ENCODE measurements at places on chromosomes 12 and 14. TPM values are rescaled to one million over a fixed set of nuclear protein-coding genes. Genes with fewer than 3 reads are reported as not detected.
A peak's percentile ranks its signal among the peaks of the same experiment; 100 is the strongest.

DNA sequence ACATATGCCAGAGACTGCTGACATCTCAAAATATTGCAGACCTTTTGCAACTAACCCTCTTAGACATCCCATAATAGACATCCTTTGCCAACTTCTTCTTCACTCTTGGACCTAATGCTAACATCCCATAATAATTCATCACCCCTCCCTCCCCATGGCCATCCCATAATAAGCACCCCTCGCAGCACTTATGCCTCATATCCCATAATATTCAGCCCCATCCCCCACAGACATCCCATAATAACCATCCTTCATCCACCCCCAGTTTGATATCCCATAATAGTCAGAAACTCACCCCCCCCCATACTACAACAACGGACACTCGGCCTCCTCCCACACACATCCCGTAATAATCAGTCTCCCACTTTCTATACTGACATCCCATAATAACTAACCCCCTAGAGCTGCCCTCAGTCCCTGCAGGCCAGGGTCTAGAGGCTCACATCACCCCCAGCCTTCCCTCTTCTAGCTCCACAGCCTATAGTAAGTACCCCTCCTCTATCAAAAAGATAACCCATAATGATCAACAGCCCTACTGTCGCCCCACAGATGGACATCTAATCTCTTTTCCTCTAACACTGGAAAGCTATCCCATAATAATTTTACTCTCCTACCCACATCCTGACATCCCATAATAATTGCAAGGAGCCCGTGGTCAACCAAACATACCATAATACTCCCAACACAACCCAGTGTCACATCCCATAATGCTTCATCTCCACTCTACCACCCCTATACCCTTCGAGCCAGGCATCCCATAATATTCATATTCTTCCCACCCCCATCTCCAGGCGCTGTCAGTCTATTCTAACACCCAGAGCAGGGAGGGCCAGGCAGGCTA lies 792 bp upstream of the CHD4 start:
- H3K36me3 ChIP-seq: no peaks in the 10 kb centered on the region
- H3K4me3 ChIP-seq: peak overlapping the region; percentile 30
- no peaks in the 10 kb centered on the region for H3K27me3 ChIP-seq
- H3K27ac ChIP-seq: peak overlapping the region; percentile 45
- DNase-seq: peak; percentile 78

GRCh38 chr14:60114881-60115280 lies 23.2 kb downstream of the PCNX4 start:
- no peaks in the 10 kb centered on the region for H3K27me3 ChIP-seq
- H3K4me1 ChIP-seq: no peaks in the 10 kb centered on the region
- H3K27ac ChIP-seq: no peak overlapping the region
- peaks cover 53% of the 10 kb centered on the region for H3K36me3 ChIP-seq
- H3K4me3 ChIP-seq: no peak overlapping the region
- no peak for DNase-seq

GRCh38 chr12:27971606-27972005 lies 927 bp downstream of the PTHLH start:
- H3K4me1 ChIP-seq: peaks cover 78% of the 10 kb centered on the region
- DNase-seq: peak; percentile 67
- H3K27me3 ChIP-seq: no peaks in the 10 kb centered on the region
- peak overlapping the region; percentile 68 for H3K4me3 ChIP-seq
- H3K36me3 ChIP-seq: peaks cover 9% of the 10 kb centered on the region

DNA sequence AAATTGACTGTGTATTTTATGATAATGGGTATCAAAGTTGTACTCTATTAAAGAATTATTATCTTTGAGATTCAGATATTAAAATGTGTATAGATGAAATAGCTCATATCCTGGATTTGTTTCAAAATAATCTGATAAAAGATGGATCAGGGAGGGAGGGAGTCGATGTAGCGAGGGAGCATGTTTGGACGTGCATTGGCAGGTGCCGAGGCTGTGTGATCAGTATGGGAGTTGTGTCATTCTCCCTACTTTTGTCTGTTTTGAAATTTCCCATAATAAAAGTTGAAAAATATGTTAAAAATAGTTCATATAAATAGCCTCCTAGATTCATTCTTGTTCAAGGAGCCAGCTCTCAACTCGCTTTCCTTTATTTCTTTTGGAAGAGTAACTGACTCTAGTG lies 171.6 kb upstream of the HIF1A start:
- H3K36me3 ChIP-seq: no peaks in the 10 kb centered on the region
- DNase-seq: no peak
- H3K4me3 ChIP-seq: peak overlapping the region; percentile 5
- H3K27ac ChIP-seq: peak overlapping the region; percentile 95

- H3K4me1 ChIP-seq: peaks cover 16% of the 10 kb centered on the region
- H3K36me3 ChIP-seq: no peaks in the 10 kb centered on the region
- peaks cover 53% of the 10 kb centered on the region for H3K27me3 ChIP-seq
- no peak overlapping the region for H3K4me3 ChIP-seq
- no peak overlapping the region for H3K27ac ChIP-seq
- no peak for DNase-seq
Measured at GRCh38 chr14:21672116-21672515, 1.5 kb downstream of the OR4E1 start.

- H3K36me3 ChIP-seq: no peaks in the 10 kb centered on the region
- H3K4me3 ChIP-seq: no peak overlapping the region
- peaks cover 1% of the 10 kb centered on the region for H3K4me1 ChIP-seq
- H3K27me3 ChIP-seq: no peaks in the 10 kb centered on the region
- DNase-seq: peak; percentile 32
Measured at GRCh38 chr14:34693228-34693939, 21.0 kb downstream of the CFL2 start.

- no peaks in the 10 kb centered on the region for H3K36me3 ChIP-seq
- no peaks in the 10 kb centered on the region for H3K27me3 ChIP-seq
- no peak overlapping the region for H3K27ac ChIP-seq
Measured at GRCh38 chr12:79597910-79598309, 92.9 kb downstream of the PAWR start.

DNA sequence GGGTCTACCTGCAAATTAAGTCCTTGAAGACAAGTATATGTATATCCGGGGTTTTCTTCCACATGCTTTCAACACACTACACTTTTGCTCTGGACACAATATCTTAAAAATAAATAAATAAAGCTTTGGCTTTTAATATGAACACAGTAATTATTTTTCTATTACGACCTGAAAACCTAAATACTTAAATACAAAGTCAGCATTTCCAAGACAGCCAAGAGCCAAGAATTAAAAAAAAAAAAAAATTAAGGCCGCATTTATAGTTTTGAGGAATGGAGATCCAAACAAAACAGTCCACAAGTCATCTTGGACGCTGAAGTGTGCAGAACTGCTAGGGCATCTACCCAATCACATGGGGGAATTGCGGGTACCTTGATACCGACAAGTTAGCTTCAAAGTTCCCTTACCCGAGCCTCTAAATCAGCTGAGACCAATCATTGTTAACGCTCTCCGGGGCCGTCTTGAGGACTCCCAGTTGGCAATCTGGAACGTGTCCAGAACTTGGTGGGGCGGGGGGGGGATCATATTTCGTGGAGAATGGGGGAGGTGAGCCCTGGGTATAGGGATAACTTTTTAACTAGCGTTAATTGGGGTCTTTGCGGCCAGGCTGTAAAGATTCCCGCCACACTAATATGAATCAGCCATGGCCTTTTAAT lies 731 bp upstream of the PCNX4 start:
- H3K27ac ChIP-seq: peak overlapping the region; percentile 85
- H3K4me1 ChIP-seq: peaks cover 37% of the 10 kb centered on the region
- DNase-seq: peak; percentile 84
- no peaks in the 10 kb centered on the region for H3K27me3 ChIP-seq

DNA sequence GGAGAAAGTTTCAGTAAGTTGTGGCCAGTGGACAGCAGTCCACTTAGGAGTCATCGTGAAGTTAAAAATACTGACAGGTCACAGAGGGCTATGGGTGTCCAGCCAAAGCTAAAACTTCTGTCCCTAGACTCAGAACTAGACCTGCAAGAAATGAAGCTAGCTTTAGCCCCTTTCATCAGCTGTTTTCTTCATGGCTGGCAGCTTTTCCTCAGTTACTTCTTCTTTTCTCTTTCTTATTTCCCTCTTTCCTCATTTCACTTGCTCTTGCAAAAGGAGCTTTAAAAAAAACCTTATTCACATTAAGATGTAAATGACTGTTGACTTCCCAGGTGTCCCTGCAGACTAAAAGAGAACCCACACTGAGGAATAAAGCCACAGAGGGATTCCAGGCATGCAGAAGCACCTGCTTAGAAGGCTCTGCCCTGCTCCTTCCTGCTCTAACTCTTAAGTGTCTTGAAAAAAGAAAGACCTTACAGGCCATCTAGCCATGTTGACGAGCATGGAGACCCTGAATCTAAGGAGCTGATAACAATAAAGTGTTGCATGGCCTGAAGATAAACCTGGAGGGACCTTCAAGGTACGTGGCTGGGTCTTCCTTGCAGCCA lies 69.7 kb upstream of the CCND2 start:
- H3K27me3 ChIP-seq: peaks cover 65% of the 10 kb centered on the region
- no peaks in the 10 kb centered on the region for H3K36me3 ChIP-seq
- no peak overlapping the region for H3K4me3 ChIP-seq
- no peaks in the 10 kb centered on the region for H3K4me1 ChIP-seq
- DNase-seq: no peak
- H3K27ac ChIP-seq: no peak overlapping the region

GRCh38 chr12:120761519-120761934 lies 35.9 kb downstream of the ACADS start:
- no peak overlapping the region for H3K4me3 ChIP-seq
- peaks cover 16% of the 10 kb centered on the region for H3K36me3 ChIP-seq
- no peak for DNase-seq

DNA sequence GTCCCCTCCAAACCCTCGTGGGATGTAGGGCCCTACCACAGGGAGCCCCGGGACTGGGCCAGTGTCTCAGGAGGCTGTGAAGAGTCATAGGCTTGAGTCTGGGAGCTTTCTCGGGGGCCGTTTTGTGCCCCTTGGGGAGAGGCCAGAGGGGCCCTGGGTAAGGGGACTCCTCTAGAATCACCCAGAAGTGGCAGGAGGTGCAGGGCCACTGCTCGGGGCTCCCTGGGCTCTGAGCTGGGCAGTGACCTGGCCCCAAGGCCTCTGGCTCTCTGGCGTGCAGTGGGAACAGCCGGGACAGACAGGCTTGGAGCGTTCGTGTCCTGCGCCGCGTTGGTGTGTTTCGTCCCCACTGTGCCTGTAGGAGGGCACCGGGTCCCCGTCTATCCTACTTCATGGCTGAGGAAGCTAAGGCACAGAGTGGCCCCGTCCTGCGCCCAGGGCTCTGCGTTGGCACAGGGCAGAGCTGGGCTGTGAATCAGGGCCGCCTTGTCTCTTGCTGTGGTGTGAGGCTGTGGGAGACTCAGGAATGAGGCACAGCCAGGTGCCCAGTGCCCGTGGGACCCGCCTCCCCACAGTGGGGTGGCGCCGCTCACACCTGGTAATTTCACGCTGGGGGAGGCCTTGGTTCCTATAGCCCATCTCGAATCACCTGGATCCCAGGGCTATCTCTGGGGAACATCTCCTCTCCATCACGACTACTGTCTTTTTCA lies 23.8 kb upstream of the KIF26A start:
- H3K27ac ChIP-seq: no peak overlapping the region
- peaks cover 19% of the 10 kb centered on the region for H3K4me1 ChIP-seq
- no peak overlapping the region for H3K4me3 ChIP-seq
- no peaks in the 10 kb centered on the region for H3K36me3 ChIP-seq
- peaks cover 6% of the 10 kb centered on the region for H3K27me3 ChIP-seq

DNA sequence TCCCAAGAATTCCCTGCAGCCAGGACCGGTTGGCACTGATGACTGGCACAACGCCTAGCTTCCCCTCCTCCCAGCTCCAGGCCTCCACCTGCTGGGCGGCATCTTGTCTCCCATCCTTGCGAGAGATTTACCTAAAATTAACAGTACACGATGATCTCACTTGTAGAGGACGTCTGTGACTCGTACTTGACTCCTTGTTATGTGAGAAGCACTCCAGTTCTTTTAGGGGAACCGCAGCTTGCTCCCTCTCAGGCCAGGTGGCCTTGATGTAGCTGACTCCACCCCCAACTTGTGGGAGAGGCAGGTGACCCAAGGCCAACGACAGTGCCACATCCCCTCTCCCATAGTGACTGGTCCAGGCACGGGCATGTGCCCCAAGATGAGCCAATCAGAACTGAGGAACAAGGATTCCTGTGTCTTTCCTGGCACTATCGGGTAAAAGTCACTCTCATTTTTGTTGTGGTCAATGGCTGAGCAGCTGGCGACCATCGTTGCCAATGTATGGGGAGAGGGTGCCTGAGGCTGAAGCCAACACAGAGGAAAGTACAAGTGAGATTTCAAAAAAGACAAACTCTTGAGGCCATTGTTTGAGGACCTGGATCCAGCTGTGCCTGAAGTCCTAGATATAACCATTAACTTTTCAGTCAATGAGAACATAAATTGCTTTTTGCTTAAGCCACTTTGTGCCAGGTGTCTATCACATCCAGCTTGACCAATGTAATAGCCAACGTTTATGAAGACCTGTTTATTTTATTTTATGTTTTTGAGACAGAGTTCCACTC lies 208.7 kb downstream of the RBM19 start:
- no peaks in the 10 kb centered on the region for H3K4me1 ChIP-seq
- DNase-seq: peak; percentile 50
- no peaks in the 10 kb centered on the region for H3K36me3 ChIP-seq

DNA sequence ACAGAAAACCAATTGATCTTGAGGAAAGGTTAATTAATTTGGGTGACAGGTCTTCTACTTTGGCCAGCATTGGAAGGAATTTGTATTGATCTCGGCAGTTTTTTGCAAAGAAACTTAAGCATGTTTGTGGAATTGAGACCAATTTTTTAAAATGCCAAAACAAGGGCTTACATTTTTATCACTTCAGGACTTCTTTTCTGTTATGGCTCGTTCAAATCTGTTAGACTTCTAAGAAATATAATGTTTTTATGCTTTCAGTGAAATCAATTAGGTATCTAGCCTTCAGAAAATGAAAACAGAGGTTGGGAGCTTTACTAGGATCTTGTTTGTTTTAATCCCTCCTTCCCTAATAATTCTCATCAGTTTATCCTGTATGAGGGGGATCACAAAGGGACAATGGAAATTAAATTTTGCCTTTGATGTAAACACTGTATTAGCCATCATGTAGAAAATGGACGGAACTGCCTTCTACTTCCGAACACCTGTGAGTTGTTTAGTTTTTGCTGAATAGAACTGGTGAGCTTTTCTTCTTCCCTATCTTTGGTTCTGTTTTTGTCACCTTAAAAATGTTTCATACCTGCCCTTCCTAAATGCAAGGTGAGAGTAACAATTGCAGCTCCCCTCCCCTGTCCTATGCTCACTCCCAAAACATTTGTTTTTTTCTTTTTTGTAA lies 7.8 kb downstream of the FOXA1 start:
- H3K4me1 ChIP-seq: peaks cover 53% of the 10 kb centered on the region
- H3K36me3 ChIP-seq: peaks cover 34% of the 10 kb centered on the region
- DNase-seq: peak; percentile 44
- H3K4me3 ChIP-seq: peak overlapping the region; percentile 96
- H3K27ac ChIP-seq: peak overlapping the region; percentile 99
- no peaks in the 10 kb centered on the region for H3K27me3 ChIP-seq

- H3K4me3 ChIP-seq: no peak overlapping the region
- no peaks in the 10 kb centered on the region for H3K4me1 ChIP-seq
- no peak for DNase-seq
Measured at GRCh38 chr14:104315169-104315568, 176.8 kb downstream of the KIF26A start.

The ACACB gene
- 21.7 TPM for total RNA-seq

The UNC79 gene
- total RNA-seq: not detected

The PITPNM2 gene
- total RNA-seq: 5.6 TPM

Measured in PC-3 (cell line).